Neural crest cell (in vitro differentiated cells): ENCODE measurements at places on chromosomes 5 and 9. TPM values are rescaled to one million over a fixed set of nuclear protein-coding genes. Genes with fewer than 3 reads are reported as not detected.

DNA sequence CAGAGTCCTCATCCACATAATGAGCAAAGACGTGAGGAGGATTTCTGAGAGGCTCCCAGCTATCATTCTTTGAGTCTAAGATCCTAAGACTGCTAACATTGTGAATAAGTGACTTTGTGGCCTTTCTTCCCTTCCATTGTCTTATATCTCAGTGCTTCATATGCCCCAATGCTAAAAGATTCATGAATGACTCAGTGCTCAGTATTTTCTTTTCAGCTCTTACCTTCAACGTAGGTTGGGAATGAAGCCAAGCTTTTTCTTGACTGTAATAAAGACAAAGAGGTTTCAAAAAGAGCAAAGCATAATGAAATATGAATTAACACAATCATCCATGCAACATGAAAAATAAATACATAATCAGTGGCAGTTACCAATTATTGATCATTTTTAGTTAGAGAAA, 146.4 kb downstream of the ENTREP1 start:
- DNase-seq: no peak
- no peak overlapping the region for H3K27ac ChIP-seq
- H3K4me1 ChIP-seq: peaks cover 26% of the 10 kb centered on the region

DNA sequence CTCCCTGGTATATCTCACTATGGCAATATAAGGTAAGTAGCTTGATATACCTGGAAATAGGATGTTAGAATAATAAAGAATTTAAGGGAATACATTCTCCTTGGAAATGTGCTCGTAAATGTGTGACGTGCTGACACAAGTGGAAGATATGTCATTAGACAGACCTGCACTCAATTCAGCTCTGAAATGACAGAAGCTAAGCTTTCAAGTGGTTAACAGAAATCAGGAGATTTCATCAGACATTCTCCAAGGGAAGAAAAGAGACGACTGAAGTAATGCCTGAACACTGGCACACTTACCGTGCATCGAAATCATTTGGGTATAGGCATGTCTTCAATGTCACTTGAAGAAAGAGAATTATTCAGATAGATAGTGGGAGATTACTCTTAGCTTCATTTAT, 933.3 kb upstream of the CTNND2 start:
- no peaks in the 10 kb centered on the region for H3K36me3 ChIP-seq
- H3K27me3 ChIP-seq: no peaks in the 10 kb centered on the region
- H3K4me3 ChIP-seq: no peak overlapping the region
- H3K27ac ChIP-seq: no peak overlapping the region
- DNase-seq: no peak

GRCh38 chr5:134837530-134838181, 8.1 kb upstream of the C5orf24 start:
- DNase-seq: no peak
- H3K27me3 ChIP-seq: no peaks in the 10 kb centered on the region
- H3K4me1 ChIP-seq: peaks cover 3% of the 10 kb centered on the region
- H3K4me3 ChIP-seq: no peak overlapping the region

GRCh38 chr5:146441896-146442295, 5.2 kb upstream of the TCERG1 start:
- no peaks in the 10 kb centered on the region for H3K36me3 ChIP-seq
- DNase-seq: no peak
- H3K4me3 ChIP-seq: no peak overlapping the region

DNA sequence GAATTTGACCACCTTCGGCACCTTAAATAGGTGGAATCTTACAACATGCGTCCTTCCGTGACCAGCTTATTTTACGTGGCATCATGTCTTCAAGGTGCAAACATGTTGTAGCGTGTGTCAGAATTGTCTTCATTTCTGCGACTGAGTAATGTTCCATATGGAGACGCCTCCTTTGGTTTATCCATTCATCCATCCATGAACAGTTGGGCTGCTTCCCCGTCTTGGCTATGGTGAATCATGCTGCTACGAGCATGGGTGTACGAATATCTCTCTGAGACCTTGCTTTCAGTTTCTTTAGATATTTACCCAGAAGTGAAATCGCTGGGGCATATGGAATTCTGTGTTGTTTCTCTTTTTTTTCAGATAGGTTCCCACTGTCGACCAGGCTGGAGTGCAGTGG, 391.9 kb upstream of the IRX2 start:
- H3K4me1 ChIP-seq: peaks cover 12% of the 10 kb centered on the region
- no peak for DNase-seq
- no peak overlapping the region for H3K4me3 ChIP-seq
- peaks cover 16% of the 10 kb centered on the region for H3K27me3 ChIP-seq

Gene DPYSL3
- total RNA-seq: 98.9 and 102 TPM in 2 replicates

Gene ZNF474
- total RNA-seq: 0.30 and 0.47 TPM in 2 replicates

Gene SARDH
- 4.5 and 4.6 TPM in 2 replicates for total RNA-seq

- H3K4me3 ChIP-seq: no peak overlapping the region
- H3K36me3 ChIP-seq: peaks cover 25% of the 10 kb centered on the region
- H3K4me1 ChIP-seq: no peaks in the 10 kb centered on the region
- no peaks in the 10 kb centered on the region for H3K27me3 ChIP-seq
- DNase-seq: no peak
- H3K27ac ChIP-seq: no peak overlapping the region
These were observed 52.3 kb downstream of the ZDHHC21 start for GRCh38 chr9:14640967-14641366.

- no peaks in the 10 kb centered on the region for H3K36me3 ChIP-seq
- no peak for DNase-seq
- H3K27ac ChIP-seq: no peak overlapping the region
- H3K27me3 ChIP-seq: no peaks in the 10 kb centered on the region
- no peak overlapping the region for H3K4me3 ChIP-seq
These were observed 76.2 kb downstream of the C7 start for GRCh38 chr5:40985501-40985900.

Gene SPAG8
- 1.4 TPM in 2 replicates for total RNA-seq

DNA sequence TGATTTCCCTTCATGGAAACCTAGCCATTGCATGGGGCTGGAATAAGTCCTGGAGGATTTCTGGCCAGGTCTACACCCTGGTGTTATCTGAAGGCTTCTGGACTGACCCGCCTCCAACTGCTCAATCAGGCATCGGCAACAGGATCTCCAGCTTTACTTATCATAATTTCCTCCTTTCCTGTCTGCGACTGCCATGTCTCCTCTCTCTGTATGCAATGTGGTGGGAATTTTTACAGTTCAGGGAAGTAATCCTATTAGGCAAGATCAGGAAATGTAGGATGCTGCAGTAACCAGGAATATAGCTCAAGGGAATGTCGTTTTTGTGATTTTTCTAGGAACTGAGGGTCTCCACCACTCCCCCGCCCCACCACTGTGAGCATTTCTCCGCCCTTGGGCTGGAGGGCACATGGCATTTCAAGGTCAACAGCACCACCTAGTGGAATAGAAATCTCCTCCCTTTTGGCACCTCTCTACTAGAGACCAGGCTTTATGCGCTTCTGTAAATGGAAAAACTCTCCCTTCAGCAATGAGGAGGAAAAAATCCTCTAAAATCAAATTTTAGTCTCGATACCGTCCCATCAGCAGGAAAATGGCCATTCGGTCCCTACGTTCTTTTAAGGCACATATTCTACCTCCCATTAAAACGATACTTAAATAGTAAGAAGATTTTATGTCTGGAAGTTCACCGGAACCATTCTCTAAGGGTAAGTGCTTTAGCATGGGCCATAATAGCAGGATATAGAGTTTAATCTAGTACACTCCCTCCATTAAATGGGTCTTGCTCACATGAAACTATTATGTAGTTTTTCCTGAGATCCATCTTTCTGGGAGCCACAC, 93.0 kb downstream of the YTHDC2 start:
- no peaks in the 10 kb centered on the region for H3K27me3 ChIP-seq
- peak; percentile 38 for DNase-seq
- H3K27ac ChIP-seq: no peak overlapping the region

DNA sequence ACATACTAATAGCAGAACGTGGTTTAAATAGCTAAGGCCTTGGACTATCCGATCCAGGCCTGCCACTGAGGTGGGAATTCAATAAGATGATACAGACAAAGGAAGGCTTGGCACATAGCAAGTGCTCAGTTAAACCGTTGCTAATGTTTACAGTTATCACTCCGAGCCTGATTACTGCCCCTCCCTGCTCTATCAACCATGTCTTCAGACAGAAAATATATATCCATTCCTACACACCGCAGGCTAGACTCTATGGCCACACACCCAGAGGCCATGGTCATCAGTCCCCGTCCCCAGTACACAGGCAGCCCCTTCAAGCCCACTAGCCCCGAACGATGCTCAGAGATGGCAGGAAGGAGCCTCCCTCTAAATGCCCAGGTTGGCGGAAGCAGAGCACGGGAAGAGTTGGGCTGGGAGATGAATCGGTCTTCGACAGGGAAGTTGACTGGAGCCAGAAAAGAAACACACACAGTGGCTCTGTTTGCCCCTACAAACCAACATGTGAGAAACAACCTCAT, 49.7 kb upstream of the STXBP1 start:
- peaks cover 67% of the 10 kb centered on the region for H3K4me1 ChIP-seq
- H3K27ac ChIP-seq: peak overlapping the region; percentile 29
- peak overlapping the region; percentile 66 for H3K4me3 ChIP-seq
- DNase-seq: no peak
- no peaks in the 10 kb centered on the region for H3K27me3 ChIP-seq

DNA sequence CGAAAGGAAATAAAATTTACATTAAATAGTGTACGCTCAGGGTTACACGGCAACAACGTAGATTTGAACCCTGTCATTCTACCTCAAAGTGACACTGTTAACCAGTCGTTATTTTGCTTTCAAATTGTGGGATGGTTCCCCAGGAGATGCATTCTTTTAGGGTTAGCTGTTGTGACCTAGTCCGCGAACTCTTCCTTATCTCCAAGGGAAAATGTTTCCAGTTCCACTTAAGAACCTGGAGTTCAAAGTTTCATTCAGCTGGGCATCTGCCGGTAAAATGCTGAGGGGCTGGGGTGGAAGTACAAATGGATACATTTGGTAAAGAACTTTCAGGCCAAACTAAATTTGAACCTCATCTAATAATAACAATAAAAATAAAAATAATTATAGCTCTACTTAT, 264.6 kb downstream of the NR3C1 start:
- no peak overlapping the region for H3K4me3 ChIP-seq
- H3K27me3 ChIP-seq: no peaks in the 10 kb centered on the region
- H3K4me1 ChIP-seq: peaks cover 15% of the 10 kb centered on the region
- no peak for DNase-seq
- no peak overlapping the region for H3K27ac ChIP-seq

Gene NR2F1
- 411 and 426 TPM in 2 replicates for total RNA-seq

DNA sequence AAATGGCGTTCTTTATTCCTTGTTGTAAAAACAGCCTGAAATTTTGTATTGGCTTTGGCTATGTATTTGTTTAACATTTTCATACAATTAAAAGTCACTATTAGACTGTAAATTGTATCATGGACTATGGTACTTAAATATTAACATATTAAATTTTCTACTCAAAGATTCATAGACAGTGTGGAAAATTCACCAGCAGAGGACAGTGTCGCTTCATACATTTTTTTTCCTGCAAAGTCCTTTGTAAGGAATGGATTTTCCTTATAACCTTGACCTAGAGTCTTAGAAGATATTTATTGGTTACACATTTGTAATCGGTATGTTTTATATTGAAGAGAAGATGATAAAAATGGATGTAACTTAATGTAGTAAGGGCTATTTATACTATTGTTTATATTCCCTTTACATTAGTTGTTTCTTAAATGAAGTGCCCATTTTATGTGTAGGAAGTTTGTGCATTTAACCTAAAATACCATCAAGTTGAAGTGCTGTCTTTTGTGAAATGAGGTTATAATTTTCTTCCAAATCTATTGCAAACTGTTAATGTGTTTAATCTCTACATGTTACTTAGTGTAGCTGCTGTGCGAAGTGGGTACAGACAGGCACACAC, 150.1 kb downstream of the KDM4C start:
- no peak overlapping the region for H3K27ac ChIP-seq
- no peak overlapping the region for H3K4me3 ChIP-seq
- no peaks in the 10 kb centered on the region for H3K27me3 ChIP-seq
- DNase-seq: peak; percentile 18
- H3K4me1 ChIP-seq: peaks cover 10% of the 10 kb centered on the region

DNA sequence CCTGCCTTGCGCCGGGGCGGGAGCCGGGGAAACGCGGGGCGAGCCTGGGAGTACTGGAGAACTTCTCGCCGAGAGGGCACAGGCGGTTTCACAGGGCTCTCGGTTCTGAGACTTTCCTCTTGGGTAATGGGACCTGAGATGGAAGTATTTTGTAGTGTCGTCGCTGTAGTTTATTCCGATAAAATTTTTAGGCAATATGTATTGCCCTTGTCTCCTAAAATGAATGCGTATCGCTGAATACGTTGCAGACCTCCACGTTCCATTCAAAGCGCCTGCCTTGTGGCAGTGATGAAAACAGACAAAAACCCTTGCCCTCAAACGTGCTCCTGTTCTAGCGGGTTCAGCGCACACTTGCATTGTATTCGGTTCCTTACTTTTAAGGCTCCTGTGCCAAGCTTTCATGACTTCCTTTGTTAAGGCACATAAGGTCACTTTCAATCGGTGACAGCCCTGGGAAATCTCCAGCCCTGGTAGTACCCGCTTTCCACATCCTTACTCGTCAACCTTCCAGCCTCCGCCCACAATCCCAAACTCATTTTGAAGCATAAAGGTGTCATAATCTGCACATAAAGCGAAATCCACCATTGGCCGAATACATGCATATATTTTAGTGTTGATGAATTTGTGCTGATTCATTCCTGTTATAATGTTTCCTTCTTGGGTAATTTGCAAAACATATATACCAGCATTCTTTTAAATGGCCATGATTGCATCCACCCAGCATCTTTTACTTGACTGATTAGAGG, 694 bp downstream of the RMI1 start:
- H3K4me1 ChIP-seq: peaks cover 38% of the 10 kb centered on the region
- peaks cover 26% of the 10 kb centered on the region for H3K36me3 ChIP-seq
- peak; percentile 14 for DNase-seq

DNA sequence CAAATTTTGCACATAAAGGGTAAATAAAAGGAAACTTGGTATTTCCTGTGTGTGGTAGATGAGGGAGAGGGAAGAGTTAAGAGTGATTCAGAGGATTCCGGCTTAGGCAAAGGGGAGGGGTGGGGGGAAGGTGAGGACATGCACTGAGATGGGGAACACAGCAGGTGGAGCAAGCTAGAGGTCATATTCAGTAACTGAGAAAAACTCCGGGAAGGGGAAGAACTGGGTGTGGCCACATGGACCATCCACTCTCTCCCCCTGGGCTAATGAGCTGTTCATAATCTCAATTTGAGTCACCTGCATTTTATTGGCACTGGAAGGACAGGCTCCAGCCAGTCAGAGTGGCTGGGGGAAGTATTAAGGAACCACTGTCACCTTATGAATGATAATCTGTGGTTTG, 45.1 kb upstream of the UGCG start:
- DNase-seq: no peak
- H3K27me3 ChIP-seq: no peaks in the 10 kb centered on the region
- H3K27ac ChIP-seq: no peak overlapping the region
- H3K4me3 ChIP-seq: no peak overlapping the region

GRCh38 chr5:138936225-138936967, 61.3 kb upstream of the LRRTM2 start:
- peaks cover 39% of the 10 kb centered on the region for H3K36me3 ChIP-seq
- H3K27ac ChIP-seq: no peak overlapping the region
- H3K27me3 ChIP-seq: no peaks in the 10 kb centered on the region
- no peak for DNase-seq
